Non-pigmented ciliary epithelial cell (primary cell): ENCODE measurements at places on chromosomes 6 and 20.

DNA sequence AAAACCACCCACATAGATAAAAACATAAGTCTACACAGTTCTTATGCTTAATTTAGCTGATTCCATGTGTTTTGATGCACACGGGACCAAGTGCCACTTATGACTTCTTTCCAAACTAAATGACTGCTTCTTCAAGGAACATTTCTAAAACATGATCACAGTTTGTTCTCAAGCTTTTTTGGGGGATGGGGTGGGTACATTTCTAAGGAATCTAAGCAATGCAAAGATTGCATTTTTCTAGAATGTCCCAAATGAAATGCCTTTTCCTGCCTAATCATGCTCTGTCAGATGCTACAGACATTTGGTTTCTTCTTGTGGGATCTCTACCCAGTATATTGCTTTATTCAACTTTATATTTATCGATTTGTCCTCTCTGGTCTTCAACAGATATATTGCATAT lies 496.8 kb upstream of the JAG1 start:
- no peak for DNase-seq

DNA sequence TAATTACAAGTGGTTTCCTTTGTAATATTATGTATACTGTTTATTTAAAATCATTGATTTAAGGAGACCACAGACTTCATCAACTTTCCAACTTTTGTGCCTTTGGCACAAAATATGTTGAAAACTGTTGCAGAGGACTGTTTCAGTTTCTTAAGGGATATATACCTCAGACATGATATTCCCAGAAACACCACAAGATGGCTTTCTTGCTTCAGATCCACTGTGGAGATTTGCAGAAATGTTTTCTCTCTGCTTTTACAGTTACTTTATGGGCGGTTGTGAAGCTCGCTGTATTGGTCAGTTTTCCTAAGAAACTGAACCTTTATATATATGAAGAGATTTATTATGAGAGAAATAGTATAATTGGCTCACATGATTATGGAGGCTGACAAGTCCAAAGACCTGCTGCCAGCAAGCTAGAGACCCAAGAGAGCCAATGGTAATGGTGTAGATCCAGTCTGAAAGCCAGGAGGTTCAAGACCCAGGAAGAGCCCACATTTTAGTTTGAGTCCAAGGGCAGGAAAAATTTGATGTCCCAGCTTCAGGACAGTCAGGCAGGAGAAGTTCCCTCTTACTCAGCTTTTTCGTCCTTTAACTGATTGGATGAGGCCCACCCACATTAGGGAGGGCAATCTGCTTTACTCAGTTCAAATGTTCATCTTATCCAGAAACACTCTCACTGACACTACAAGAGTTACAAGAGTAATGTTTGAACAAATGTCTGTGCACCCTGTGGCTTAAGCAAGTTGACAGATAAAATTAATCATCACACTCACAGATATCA lies 12.8 kb downstream of the ME1 start:
- peak; percentile 24 for DNase-seq

DNA sequence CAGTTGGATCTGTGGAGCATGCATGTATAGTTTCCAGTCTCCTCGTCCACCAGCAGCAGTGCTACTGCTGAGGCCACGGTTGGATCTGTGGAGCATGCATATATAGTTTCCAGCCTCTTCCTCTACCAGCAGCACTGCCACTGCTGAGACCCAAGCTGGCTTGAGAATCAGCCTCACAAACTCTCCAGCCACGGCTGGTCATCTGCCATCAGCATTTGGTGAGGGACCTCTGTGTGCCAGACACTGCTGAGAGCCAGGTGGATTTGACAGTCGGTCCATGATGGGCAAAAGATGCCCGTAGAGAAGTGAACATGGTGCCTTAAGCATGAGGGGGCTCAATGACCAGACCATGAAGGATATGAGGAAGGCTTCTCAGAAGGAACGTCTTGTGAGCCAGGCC lies 46.4 kb downstream of the SLC9A8 start:
- no peak for DNase-seq

- DNase-seq, result no peak
These were observed 11.2 kb downstream of the CCDC167 start for GRCh38 chr6:37488476-37488875.

DNA sequence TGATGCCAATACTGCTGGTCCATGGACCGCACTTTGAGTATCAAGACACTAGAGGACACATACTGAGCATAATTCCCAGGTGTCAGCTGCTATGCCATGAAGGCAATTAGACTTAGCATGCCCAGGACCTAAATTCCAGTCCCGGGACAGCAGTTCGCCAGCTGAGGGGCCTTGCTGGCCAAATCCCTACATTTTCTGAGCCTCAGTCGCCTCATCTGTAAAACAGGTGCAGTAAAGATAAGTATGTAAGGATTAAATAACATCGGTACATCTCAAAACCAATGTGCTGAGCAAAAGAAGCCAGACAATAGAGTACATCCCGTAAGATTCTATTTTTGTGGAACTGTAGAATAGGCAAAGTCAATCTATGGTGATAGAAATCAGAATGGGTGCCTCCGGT lies 1.0 kb downstream of the BFSP1 start:
- DNase-seq, result no peak
